Stimulated activated CD8-positive, alpha-beta memory T cell treated with anti-CD3 and anti-CD28 coated beads, Interleukin-4, amount 100 ng/mL, for 1 hour (primary cell): ENCODE measurements at places on chromosomes 3 and 15.

DNA sequence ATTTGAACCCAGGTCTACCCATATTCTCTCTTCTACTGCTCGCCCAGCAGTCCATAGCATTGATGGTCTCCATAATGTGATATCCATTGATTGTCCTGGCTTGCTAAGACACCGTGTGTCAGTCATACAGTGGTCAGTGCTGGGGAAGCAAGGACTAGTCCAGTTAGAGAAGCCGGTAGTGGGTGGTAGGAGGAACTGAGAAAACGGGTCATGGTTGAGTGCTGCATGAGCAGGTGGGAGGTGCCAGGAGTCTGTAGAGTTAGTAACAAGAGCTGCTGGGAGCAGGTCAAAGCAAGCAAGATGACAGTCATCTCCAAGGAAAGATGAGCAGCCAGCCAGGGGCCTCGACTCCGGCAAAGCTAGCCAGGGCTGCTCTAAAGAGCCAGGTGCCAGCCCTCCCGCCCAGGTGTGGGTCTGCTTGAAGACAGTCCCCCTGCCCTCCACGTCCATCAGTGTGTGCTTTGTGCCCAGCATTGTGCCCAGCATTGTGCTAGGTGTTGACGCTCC is 29.5 kb upstream of the USP3 start:
- no peak for DNase-seq

DNA sequence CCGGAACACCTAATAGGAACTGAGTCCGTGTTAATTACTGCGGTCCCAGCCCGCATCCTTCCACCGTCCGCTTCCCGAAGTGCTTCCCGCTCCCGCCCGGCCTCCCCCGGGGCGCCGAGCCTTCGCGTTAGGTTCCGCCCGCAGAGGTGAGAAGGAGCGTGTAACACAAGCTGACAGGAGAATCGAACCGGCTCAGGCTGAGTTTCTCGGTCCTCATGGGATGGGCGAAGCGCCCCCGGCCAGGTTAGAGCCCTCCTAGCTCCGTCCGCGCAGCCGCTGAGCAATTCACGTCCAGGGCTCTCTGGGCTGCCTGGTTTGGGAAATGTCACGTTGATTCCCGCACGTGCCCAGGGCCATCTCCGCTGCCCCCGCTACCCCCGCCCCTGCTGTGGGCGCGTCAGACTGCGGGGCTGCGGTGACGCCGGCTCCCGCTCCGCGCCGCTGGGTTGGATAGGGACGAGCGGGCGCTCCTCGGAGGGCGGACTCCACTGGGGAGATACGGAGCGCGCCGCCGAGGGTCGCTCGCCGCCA is 954 bp downstream of the CLDN11 start:
- DNase-seq = no peak

- no peak for DNase-seq
Measured at GRCh38 chr3:32934150-32934742, 17.2 kb upstream of the CCR4 start.

DNA sequence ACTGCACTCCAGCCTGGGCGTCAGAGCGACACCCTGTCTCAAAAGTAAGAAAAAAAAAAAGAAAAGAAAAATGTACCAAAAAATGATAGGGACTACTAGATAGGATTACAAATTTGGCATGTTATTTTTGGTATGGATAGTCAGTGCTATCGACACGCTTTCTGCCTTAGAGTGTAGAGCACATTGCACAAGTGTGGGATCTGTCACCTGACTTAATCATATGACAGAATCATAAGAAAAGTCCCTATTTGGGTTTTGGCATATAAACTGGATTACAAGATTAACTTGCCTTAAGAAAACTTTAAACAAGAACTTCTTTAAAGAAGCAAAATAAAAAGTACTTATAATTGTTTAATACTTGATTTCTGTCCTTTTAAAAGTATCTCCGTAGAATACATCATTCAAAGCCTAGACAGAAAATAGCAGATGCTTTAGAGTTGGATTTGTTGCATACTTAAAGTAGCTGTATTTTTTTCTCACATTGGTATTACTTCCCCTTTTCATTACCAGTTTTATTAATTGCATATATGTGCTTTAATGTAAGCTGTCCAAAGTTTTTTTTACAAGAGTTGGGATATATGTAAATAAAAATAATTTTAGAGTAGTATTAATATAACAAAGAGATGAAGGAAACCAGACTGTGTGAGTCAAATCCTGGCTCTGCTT is 7.8 kb downstream of the ATP6V1A start:
- no peak for DNase-seq

DNA sequence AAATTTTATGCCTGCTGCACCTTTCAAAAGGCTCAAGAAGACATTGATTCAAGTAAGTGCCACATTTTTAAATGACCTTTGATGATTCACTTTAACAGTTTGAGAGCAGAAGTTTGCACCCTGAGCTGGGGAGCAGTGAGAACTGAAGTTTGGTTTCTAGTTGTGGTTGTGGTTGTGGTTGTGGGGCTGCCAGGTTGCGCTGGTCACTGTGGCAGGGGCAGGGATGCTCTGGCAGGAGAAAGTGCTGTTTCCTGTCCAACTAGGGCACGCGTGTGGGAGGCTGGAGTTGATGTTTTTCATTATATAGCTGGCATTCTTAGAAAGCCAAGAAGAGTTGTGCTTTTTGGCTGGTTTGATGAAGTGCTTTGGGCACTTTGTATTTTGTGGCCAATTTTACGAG is 339.7 kb upstream of the NR2F2 start:
- DNase-seq = no peak

DNA sequence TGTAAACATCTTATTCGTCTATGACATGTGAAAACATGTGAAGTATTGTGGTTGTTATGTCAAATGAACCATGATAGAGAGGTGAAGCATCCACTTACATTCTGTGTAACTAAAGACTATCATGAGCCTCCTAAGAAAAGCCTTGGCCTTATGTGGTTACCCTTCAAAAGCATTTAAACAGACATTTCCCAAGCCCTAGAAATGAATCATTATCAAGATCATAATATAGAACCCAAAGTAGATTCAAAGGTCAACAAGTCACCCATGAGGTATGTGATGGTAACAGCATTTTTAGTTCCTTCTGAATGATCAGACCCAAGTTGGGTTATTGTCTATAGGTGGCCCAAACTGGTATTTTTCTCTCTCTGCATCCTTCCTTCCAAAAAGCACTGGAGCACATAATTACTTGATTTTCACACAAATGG is 408.0 kb downstream of the TBL1XR1 start:
- DNase-seq = no peak

DNA sequence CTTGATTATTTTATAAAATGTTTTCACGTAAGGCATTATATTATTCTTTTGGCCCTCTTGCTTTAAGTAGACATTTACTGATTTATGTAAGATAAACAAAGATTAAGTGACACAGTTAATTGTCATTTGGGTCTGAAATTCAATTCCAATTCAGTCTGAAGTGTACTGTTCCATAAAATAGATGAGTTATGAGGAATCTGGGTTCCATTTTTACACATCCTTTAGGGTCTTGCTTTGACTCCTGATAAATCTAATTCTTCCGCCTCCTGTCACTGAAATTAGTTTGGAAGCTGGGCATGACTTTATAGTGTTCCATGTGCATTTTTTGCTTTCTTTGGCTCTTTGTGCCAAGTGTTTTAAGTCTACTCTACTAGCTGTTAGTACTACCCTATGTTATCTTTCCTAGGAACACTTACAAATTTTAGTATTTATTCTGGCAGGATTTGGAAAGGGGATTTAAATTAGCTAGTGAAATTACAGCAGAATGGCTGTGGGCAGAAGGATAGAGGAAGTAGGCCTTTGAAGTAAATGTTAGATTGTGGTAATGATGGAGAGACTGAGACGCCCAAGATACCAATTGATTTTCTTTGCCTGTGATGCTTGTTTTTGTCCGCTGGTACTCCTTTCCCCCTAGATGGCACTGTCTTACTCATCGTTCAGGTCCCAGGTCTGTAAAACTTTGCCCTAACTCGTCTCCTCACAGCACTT is 14.3 kb downstream of the ARL8B start:
- DNase-seq = peak; percentile 9

DNA sequence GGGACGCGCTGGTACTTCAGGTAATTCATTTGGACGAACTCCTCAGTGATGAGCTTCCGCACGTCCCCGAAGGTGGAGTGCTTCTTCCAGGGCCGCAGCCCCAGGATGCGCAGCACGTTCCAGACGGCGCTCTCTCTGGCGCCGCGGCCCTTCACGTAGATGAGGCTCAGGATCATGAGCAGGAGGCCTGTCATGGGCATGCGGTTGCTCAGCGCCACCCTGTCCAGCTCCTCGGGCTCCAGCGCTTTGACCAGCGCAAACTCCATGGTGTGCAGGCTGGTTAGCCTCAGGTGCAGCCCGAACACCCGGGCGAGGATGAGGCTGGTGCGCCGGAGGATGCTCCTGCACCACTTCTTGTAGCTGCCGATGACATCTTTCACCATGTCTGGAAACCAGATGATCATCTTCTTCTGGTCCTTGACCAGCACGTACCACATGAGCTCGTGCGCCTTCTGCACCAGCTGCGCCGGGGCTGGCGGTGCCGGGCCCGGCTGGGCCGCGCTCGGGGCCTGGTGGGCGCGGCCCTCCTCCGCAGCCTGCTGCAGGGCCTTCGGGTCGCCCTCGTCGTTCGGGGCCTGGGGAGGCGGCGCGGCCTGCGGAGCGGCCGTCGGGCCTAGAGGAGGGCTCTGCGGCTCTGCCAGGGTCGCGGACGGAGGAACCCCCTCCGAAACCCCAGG is 501 bp downstream of the NDN start:
- DNase-seq = no peak

- DNase-seq = no peak
Measured at GRCh38 chr3:119891944-119892721, 110.2 kb downstream of the NR1I2 start.

DNA sequence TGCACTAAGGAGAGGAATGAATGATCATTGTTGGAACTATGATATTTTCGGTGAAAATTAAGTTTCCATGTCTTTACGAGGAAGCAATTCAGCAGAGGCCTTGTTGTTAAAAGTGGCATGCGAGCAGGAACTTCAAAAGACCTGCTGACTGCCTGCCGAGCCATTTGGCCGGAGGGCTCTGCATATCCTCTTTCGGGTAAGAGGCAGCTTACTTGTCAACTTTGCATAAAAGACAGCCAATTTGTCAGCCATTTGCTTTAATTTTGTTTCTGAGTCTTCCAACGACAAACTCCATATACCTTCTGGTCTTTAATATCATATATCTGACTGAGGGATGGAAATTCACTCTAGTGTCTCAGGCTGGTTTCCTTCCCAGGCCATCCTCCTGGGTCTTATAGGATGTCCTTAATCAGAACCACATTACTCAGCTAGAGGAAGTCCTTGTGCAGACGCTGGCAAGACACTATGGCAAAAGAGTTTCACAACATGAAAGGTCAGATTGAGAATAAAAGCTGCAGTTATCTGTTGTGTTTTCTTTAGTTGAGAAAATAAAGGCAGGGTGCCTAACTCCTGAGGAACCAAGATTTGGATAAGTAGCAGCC is 128.7 kb upstream of the WNT5A start:
- DNase-seq = no peak

- DNase-seq = no peak
Measured at GRCh38 chr3:127165694-127166485, 27.0 kb upstream of the PRR23E start.

- no peak for DNase-seq
Measured at GRCh38 chr3:119627461-119627860, 29.8 kb downstream of the PLA1A start.
